MG63 (cell line): ENCODE measurements at places on chromosomes 1 and 21. TPM values are rescaled to one million over a fixed set of nuclear protein-coding genes. Genes with fewer than 3 reads are reported as not detected.

The QSOX1 gene
- 270 and 569 TPM in 2 replicates for total RNA-seq

The PADI1 gene
- 0.03 TPM in 1 of 2 replicates, not detected in the other for total RNA-seq

The MCOLN2 gene
- total RNA-seq: 2.8 and 5.6 TPM in 2 replicates

The C1orf210 gene
- not detected in 2 replicates for total RNA-seq

The CLCNKB gene
- not detected in 2 replicates for total RNA-seq

The GJB5 gene
- not detected in 2 replicates for total RNA-seq

The SNAPIN gene
- total RNA-seq: 50.4 and 84.0 TPM in 2 replicates

DNA sequence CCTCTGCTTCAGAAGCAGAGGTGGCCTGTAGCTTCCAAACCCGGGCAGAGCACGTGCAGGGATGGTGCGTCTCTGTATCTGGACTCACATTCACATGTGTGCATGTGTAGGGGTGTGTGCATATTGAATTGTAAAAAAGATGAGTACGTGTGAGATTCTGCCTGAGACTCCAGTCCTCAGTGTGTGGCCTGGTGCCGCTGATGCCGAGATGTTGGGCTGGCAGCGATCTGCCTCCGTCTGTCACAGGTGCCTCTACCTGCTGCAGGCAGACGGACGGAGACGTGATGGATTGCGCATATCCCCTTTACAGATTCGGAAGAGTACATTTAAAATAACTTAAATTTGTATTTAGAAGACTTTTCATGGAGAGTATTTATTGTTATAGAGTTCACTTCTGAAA, 53.6 kb downstream of the ADARB1 start:
- no peak for DNase-seq

DNA sequence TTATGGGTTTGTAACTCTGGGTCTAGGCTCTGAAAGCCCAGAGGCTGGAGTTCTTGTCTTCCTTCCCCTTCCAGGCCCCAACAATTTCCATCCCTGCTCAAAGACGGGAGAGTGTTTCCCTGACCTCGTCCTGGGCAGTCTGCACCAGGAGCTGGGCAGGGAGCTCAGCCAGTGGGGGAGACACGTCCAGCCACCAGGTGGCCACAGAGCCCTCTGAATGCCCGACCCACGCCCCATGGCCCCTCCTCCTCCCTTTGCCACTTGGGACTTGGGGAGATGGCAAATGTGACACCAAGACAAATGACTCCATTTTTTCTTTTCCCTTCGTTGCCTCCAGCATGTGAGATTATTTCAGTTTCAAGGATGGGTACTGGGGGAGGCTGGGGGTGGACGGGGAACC, 159.9 kb upstream of the AJAP1 start:
- DNase-seq: no peak

GRCh38 chr1:161164901-161165610, 1.2 kb upstream of the PPOX start:
- DNase-seq: no peak

DNA sequence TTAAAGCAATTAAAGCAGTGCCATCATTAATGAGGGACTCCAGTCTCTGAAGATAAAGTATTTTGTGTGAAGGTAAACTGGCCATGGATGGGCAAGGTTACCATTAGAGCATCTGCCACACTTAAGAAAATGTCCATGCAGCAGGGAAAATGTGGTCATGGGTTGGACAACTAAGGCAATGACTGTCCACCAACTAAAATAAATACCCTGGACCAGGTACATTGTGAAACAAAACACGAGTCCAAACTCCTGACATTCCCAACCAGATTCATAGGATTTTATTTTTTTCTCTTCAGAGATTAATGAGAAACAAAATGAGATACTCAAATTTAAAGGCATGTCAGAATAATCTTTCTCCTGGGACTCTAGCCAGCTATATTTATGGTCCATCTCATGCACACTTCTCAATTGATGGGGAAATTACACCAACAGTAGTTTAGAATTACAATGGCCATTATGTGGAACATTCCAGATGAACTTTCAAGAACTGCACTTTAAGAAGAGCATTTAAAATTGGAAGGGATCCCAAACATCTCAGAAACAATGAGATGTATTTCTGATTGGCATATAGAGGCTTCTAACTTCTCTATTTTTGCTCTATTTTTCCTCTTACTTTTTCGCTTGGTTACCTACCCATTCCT, 8.1 kb downstream of the GBP7 start:
- DNase-seq: no peak

GRCh38 chr1:26016258-26016952, 5.2 kb upstream of the EXTL1 start:
- DNase-seq: no peak

DNA sequence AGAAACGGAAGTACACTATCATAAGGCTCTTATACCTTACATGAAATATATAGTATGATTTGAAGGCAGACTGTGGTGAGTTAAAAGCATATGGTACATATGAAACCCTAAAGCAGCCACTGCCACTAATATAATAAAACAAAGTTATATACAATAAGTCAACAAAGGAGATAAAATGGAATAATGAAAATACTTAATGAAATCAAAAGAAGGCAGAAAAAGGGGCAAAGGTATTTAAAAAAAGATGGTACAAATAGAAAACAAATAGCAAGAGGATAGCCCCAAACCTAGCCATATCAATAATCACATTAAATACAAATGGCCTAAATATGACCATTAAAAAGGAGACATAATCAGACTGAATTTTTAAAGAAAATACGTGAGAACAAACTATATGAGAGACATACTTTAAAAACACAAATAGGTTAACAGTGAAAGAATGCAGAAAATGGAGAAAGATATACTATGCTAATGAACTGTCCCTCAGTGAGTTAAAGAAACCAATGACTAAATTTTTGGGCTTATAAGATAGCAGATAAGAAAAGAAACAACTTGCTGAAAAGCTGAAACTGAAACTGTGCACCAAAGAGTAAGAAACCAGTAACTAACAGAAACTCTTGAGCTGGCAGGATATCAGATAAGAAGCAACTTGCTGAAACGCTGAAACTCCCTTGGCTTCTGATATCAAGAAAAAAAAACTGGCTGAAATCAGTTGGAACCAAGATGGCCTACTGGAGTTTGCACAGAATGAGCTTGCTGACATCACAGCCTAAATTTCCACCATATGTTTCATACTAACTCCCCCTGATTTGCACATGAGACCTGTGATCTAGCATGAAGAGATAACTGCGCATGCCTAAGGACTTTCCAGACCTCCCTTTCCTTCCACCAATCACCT, 44.3 kb upstream of the IL10 start:
- no peak for DNase-seq

DNA sequence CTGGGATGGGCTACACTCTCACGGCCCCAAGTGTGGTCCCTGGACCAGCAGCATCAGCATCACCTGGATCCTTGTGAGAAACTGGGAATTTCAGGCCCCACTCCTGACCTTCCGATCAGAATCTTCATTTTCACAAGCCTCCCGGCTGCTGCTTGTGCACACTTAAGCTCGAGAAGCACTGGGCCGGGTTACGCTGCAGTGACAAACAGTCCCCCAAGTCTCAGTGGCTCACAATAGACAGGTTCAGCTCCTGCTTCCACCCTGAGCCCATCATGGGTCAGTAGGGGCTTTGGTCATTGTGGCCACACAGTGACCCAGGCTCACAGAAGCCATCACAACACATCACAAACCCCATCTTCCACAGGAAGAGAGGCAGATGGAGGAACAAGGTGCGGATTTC, 63.5 kb downstream of the FHAD1 start:
- DNase-seq: no peak

DNA sequence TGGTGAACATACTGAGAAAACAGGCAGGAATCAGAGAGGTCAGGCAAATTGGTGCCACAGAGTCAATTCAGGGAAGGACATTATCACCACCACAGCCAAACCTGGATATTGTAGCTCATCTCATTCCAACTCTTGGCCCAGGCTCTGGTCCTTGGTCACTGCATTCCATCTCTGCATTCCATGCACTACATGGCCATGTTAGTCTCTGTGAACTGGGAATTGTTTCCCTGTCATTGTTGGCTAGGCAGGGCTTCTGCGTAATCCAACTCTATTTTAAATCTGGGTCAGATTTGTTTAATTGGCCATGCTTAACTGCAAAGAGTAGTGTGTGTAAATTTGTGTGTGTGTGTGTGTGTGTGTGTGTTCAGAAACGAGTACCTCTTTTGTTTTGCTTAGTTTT, 837.6 kb upstream of the ADAMTS5 start:
- peak; percentile 44 for DNase-seq

DNA sequence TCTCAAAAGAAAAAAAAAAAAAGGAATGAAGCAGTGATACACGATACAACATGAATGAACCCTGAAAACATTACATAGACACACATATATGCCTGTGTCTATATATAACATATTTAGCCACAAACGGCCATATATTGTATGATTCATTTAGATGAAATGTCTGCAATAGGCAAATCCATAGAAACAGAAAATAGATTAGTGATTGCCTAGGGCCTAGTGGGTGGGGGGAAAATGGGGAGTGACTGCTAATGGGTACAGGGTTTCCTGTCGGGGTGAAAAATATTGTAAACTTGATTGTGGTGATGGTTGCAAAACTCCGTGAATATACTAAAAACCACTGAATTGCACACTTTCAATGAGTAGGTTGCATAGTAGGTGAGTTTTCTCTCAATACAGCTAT, 6.0 kb upstream of the H6PD start:
- no peak for DNase-seq

DNA sequence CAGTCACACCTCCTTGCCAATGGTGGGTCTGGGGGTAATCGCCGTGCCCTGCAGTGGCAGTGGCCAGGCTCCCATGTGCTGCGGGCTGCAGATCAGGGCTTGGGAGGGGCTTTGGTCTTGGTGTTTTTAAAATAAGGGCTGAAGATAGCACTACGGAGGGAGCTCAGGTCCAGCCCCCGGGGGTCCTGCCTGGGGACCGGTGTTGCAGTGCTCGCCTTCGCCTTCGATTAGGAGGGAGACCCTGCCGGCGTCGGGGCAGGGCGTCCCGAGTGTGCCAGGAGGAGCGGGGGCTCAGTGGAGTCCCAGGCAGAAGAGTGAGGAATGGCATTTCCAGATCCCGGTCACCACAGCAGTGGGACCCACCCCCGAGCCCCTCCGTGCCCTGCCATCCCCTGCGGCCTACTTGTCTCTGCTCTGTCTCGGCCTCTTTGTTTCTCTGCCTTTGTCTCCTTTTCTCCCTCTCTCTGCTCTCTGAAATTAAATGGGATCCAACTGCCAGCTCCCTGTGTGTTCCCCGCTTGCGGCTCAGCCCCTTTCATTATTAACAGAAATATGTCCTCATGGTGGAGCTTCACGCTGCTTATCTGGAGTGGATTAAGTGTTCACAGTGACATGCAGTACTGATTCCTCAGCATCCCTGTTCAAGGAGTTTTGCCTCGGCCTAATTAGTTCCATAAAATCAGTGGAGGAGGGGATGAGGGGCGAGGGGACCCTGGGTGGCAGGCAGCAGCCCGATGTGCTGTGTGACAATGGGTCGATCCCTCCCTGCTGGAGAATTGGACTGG, 44.4 kb downstream of the DMRTB1 start:
- DNase-seq: no peak

DNA sequence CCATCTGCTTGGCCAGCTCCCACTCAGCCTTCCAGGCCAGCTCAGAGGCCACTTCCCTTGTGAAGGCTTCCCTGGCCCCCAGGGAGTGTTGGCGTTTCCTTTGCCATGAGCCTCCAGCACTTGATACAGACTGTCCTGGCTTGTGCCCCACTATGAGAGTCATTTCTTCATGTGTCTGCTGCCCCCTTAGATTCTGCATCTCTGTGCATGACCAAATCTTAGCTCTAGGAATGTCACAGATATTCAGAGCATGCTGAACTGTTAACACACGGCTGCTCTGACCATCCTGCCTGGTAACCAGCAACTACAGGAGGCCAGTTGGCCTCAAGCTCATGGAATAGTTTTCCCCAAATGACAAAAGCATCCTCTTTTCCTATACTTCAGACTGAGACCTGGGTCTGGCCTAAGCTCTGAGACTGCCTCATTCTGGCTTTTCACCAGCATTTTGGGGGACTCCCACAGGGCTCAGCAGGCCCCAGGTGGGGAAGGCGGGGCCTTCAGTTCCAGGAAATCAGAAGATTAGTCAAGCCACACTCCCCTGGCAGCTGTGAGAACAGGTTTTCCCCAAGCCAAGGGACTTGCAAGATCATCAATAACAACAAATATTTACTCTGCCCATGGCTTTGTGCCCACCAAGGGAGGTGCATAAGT, 182.6 kb upstream of the EDN2 start:
- no peak for DNase-seq

GRCh38 chr1:201530741-201531531, 8.0 kb upstream of the NAV1 start:
- peak; percentile 84 for DNase-seq

DNA sequence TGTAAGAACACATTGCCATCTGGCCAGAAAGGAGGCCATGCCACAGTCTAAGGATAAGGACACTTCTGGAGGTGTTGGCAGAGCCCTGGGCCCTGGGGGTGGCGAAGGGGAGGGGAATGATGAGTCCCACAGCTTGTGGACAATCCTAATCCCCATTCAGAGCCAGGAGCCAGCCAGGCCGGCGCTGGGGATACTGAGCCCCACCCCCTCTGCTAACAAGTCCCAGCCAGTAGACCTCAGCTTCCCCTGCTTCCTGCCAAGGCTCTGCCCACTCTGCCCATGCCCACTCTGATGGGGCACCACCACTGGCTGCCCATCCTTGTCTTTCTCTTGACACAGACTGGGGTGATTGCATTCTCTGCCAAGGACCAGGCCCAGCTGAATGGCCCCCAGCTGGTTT, 71.9 kb downstream of the NAV1 start:
- DNase-seq: peak; percentile 76

- no peak for DNase-seq
Observed at GRCh38 chr1:228219962-228220780, 12.3 kb downstream of the OBSCN start.

- DNase-seq: no peak
Observed at GRCh38 chr1:30607723-30608122, 115.7 kb downstream of the MATN1 start.

DNA sequence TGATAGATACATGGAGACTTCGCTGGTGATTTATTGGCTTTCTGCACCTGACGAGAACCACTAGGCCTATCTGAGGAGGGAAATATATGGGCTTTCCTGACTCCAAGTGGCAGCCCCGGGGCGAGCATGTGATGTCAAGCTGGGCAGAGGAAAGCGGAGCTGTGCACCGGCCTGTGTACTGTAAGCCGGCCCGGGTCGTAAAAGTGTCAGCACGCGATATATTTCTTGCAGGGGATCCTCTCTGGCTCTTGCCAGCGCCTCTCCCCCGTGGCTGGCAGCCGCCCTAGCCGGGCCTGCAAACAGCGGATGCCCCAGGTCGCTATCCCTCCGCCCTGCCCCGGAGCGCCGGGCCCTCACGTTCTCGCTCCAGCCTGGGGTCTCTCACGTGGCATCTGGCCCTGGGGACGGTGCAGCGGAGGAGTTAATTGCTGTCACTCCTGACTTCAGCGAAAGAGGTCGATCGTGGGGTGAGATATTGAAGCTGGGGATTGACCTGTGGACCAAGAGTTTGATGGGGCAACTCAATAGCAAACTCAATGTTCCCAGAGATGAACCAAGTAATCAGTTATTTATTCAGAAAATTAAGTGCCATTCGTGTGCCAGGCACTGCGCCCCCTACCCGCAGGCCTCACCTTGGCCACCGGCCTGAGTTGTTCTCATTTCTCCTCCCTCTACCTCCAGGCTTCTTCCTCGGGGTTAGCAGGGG, 41.0 kb upstream of the HAO2 start:
- DNase-seq: peak; percentile 28
